Activated naive CD4-positive, alpha-beta T cell treated with anti-CD3 and anti-CD28 coated beads, Interleukin-2, amount 50 U/mL, for 16 hours (primary cell): ENCODE measurements at places on chromosomes 4 and X.
A peak's percentile ranks its signal among the peaks of the same experiment; 100 is the strongest.

GRCh38 chr4:89416960-89417359 lies 109.4 kb upstream of the GPRIN3 start:
- DNase-seq, result no peak

DNA sequence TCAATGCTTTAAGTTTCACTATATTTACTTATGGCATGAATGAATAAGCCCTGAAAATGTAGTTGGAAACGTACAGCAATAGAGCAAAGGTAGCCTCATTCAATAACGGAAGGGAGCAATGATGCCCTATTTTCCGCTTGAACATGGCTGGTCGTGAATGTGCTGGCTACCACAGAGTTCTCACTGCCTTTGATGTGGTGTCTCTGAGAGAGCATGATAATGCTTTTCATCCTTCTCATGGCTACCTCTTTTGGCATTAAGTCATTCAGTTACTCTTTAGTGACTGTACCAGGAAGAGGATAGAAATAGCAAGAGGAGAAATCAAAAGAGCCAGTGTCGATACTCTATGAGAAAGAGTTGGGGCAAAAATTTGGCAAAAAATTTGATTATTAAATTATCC lies 308.0 kb downstream of the PPP3CA start:
- peak; percentile 16 for DNase-seq

GRCh38 chr4:114225436-114225835 lies 246.0 kb upstream of the ARSJ start:
- no peak for DNase-seq

DNA sequence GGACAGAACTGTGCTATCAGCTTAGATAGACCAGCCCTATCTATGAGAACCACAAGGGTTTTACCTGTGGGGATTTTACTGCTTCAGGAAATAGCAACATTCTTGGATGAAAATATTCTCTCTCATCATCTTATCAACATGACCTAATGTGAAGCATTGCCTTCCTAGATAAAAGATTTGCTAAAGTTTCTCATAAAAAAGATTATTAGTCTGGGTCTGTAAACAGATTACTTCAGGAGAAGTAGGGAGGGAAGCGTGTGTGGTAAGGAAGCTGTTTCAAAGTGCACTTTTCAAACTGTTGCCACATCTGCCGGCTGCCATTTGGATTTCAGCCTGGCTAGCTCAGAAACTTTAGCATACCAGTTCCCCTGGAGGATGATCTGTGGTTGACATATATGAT lies at the start of gene NOX1:
Gene NOX1 (minus strand): TSS at position 35 of the 400 bp plus-strand sequence. CDS start 220 bp downstream, outside the sequence.
- no peak for DNase-seq

- no peak for DNase-seq
Measured at GRCh38 chr4:175770555-175770954, 41.5 kb downstream of the GPM6A start.

GRCh38 chrX:111338095-111338698 lies 67.9 kb upstream of the CAPN6 start:
- no peak for DNase-seq

GRCh38 chr4:147570616-147571015 lies 46.6 kb upstream of the TMEM184C start:
- no peak for DNase-seq

GRCh38 chrX:49264460-49264859 lies at the start of gene FOXP3:
Gene FOXP3, minus strand, starts transcription at chrX:49264710. Its CDS starts 6,205 bp downstream, at chrX:49258505.
- DNase-seq, result no peak

DNA sequence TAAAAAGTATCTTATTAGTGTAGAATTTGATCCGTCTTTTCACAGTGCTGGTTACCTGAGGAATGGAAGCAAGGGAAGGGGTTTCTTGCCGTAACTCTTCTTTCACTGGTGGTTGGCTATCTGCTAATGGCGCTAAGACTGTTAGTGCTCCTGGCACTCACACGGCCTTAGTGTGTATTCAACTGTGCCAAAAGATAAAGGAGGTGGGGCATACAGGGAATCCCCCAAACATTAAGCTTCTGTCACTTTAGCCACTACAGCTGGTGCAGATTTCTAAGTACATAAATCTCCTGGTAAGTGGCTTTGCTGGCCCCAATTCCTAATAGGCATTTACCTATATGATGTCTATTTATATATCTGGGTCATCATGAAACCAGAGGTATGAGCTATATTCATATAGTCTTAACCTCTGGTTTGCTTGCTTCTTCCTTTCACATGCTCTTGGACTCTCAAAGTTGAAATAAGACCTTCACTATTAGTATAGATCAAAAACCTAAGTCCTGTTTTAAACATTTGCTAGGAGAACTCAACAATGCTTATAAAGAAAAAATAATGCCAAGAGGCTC lies 95.1 kb downstream of the TSPAN7 start:
- no peak for DNase-seq

DNA sequence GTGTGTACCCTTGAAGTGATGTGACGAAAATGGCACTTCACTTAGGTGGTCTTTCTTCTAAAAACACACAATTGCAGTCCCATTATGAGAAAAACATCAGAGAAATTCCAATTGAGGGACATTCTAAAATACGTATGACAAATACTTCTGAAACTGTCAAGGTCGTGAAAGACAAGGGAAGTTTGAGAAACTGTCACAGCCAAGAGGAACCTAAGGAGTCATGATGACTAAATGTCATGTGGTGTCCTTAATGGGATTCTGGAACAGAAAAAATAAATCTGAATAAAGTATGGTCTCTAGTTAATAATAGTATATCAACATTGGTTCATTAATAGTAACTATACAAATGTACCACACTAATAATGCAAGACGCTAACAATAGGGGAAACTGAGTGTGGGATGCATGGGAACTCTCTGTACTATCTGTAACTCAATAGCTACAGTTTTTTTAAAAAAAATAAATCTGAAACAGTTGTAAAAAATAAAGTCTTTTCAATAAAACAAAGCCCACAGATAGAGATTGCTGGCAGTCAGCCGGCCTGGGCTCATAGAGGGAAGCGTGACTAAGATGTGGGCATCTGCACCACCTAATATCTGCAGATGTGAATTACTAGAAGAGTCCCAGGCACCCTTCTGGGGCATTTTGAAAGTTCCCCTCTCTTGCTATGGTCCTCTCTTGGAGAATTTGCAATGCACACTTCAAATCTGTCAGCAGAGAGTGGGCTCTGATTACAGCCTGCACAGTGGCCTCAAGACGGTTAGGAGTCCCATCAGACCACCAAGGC lies 47.6 kb downstream of the MID1IP1 start:
- no peak for DNase-seq

DNA sequence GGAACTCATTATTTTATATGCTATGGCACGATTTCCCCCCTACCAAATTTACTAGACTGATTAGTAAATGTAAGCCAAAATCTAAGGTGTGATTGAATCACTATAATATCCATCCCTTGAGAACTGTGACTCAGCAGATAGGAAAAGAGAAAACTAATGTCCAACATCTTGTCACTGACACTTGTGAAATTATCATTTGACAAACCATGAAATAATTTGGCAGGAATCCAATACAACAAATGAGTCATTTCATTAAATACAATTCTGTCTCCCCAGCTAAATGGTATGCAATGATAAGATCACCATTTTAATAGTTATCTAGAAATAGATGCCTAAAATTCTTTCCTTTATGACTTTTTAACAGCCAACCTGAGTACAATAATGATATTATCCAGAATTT lies 462.3 kb downstream of the DMD start:
- DNase-seq, result no peak

DNA sequence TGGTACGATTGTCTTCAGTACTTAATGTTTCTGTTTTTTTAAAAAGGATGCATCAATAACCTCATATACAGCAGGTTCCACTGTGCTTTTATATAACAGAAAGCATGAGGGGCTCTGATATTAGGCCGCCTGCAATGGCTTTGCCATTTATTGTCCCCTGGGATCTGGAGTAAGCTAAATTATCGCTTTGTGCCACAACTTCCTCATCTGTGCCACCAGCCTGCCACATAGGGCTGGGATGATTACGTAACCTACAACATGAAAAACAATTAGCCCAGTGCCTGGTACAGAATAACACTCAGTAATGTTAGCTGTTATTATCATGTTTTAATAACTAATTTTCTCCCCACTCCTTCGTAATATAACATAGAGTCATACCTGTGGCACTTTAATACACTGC lies 65.5 kb upstream of the TRIM2 start:
- no peak for DNase-seq

DNA sequence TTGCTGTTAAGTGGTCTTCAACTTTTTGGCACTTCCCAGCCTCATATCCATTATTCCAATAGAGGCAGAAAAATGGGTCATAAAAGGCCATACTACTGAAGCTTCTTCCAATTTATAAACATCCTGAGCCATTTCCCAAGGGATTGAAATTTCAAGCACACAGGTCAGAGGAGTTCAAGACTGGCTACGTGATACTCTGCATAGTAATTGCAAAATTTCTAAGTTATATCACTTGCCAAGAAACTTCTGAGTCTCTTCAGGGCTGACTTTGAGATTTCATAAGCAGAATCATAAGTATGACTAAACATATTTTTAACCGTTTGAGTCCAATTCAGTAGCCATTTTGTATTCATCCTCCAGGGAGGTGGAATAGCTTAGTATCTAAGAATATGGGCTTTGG lies 75.6 kb upstream of the RXFP1 start:
- no peak for DNase-seq

DNA sequence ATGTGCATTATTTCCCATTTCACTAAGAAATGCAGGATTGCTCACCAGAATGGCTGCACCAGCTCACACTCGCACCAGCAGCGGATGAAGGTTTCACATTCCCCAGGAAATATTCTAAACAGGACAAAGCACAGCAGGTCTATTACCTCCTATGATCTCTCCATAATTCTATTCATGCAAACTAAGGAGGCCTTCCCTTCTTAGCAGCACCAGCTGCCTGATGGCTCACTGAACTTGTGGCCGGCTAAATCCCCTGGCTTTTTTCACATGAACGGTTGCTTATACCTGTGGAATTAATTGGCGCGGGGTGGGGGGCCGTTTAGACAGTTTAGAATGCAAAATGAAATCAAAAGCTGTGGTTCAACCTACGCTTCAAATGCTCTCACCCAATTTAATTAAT lies 73.5 kb upstream of the SRD5A3 start:
- no peak for DNase-seq

DNA sequence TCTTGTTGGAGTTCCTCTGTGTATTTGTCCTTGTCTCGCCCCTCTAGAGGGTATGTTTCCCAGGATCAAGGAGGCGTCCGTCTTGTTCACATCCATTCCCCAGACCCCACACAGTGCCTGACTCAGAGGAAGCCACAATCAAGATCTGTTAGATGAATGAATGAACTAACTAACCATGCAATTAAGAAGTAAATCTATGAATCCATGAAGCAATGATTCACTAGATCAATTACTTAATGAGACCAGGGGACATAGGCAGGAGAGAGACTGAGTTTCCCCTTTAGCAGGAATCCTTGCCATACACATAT lies 11.9 kb downstream of the BLOC1S4 start:
- no peak for DNase-seq

- DNase-seq, result no peak
Measured at GRCh38 chrX:115650449-115650848, 89.5 kb downstream of the PLS3 start.

GRCh38 chr4:163440040-163440439 lies 33.5 kb downstream of the TKTL2 start:
- no peak for DNase-seq

DNA sequence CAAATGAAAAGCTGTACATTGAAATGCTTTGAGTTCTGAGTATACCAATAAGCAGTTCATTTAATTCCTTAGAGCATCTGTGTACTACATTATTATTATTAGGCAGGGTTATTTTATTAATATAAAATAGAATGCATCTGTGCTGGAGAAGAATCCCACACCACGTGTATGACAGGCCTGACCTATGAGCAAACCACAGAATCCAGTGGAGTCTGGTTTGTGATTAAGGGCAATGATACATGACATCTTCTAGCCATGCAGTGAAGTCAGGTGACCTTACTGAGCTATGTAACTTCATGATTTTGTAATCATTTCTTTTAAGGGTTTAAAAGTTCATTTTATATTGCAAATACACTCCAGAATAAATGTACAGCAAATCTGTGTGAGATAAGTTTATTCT lies 1165.0 kb upstream of the TENM3 start:
- DNase-seq, result no peak

GRCh38 chr4:1523907-1524636 lies 117.8 kb upstream of the NKX1-1 start:
- DNase-seq, result no peak

GRCh38 chr4:150268444-150268843 lies 190.2 kb downstream of the DCLK2 start:
- no peak for DNase-seq

GRCh38 chrX:125778261-125778660 lies 387.8 kb downstream of the DCAF12L2 start:
- no peak for DNase-seq
